ENCODE measurements at places on chromosomes 5 and 9.

GRCh38 chr9:38319496-38320173 lies 72.9 kb upstream of the ALDH1B1 start:
- DNase-seq: no peak

GRCh38 chr9:116039312-116039711 lies 114.3 kb upstream of the PAPPA start:
- no peak for DNase-seq

DNA sequence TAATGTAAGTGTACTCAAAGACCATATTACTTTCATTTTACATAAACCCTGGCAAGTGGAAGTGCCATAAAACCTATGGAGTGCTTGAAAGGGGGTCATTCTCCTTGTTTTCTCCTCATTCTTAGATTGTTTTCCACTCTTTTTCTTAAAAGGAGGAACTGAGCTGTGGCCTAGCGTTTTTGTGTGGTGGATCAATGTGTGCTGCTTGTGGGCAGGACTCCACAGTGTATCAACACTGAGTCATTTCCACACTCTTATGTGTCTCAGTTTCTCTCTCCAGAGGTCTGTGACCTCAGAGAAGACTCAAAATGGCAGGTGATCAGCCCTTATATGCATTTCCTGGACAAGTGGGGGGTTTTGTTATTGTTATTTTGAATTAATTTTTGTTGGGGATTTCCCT lies 516.1 kb upstream of the CDH10 start:
- no peak for DNase-seq

- DNase-seq: no peak
Measured at GRCh38 chr9:86042199-86042978, 57.0 kb downstream of the GOLM1 start.

DNA sequence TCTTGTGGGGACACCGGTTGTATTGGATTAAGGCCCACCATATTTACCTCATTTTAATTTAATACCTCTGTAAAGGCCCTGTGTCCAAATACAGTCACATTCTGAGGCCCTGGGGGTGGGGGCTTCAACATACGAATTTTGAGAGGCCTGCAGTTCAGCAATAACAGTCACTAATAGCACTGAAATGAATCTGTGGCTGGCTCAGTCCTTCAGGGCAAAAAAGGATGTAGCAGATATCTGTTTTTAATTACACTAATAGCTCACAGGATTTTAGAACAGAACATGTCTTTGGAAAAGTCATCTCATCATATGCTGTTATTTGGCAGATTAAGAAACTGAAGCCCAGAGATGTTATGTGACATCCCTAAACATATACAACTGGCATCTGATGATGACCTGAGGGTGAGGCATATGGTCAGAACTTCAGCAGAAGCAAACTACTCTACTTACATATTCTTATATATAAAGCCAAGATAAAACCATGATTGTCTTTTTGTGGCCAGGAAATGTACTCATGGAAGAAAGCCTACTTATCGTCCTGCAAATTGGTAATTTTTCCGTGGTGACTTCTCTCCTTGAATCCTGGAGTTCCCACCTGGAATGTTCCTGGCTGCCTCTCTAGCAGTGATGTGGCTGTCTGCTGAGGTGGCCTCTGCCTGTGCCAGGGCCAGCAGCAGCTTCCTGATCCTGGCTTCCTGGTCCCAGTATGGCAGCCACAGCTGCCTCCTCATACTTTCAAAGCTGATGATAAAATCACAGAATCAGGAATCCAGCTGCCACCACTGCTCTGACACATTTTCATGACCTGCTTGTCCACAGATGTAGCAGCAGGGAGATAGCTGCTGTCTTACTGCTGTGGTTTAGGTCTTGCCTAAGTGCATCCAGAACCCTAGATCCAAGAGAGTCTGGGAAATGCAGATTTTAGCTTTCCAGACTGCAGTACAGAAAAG lies 72.1 kb upstream of the ANKRD55 start:
- DNase-seq: peak; percentile 32
